ENCODE measurements at places on chromosomes 1 and 21.

DNA sequence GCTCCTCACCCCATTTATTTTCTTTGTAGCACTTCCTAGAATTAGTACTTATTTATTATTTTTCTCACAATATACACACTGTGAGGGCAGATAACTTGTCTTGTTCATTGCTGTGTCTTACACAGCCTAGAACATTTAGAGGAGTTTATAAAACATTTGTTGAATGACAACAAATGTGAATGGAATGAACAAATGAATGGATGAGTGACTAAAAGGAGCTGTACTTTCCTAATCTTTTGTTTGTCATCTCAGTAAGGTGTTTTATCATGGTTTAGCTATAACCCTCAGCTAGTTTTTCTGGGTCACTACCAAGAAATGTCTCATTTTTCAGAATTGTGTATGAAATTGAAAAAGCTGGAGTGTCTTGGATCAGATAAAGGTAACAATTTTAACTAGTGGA lies 239.3 kb upstream of the KCNK2 start:
- no peak for DNase-seq

GRCh38 chr1:107795441-107795840 lies 169.5 kb downstream of the VAV3 start:
- no peak for DNase-seq

- no peak for DNase-seq
Observed at GRCh38 chr1:234408757-234409156, 35.5 kb downstream of the COA6 start.

GRCh38 chr1:179925922-179926849 lies 28.4 kb upstream of the CEP350 start:
- peak; percentile 24 for DNase-seq

DNA sequence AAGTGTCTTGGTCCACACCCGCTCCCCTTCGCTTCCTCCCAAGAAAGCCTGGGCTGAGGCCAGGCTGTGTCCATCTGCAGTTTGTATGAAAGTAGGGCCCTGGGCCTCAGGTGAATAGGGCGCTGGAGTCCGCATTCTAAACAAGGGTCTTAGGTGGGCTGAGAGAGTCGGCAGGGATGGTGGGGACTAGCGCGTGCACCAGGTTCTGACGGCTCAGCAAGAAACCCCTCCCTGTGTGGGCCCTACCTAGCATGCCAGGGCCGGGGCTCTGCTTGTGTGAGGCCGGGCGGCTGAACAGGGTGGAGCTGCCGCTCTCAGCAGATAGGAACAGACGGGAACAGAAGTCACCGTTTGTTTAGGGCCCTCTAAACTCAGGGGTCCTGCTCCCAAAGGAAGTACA lies 1.7 kb downstream of the ACTRT2 start:
- DNase-seq: no peak

DNA sequence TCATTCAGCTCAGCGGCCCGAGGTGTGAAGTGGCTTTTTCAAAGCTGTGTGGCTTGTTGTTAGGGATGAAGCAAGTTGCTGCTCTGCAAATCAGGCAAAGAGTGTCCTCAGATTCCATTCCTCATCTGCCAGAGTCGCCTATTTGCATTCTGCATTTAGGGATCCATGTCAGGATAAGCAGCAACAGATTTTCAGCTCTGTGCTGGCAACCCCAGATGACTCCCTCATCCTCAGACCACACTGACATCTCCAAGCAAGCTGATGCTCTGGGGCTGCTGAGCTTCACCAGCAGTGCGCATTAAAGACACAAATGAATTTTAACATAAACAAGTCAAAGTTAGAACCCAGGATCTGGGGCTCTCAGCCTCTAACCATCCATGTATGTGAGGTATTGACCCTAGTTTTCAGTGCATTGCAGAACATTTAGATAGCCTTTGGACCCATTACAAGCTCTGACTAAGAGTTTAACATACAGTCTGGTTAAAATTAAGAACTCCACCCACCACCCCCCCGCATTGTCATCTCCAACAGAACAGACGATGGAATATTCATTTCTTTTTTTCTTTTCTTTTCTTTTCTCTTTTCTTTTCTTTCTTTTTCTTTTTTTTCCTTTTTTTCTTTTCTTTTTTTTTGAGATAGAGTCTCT lies 10.9 kb downstream of the CFAP107 start:
- no peak for DNase-seq

- peak; percentile 4 for DNase-seq
Observed at GRCh38 chr1:36576118-36576517, 93.4 kb upstream of the CSF3R start.

GRCh38 chr1:51297401-51298321 lies 32.7 kb downstream of the TTC39A start:
- no peak for DNase-seq

DNA sequence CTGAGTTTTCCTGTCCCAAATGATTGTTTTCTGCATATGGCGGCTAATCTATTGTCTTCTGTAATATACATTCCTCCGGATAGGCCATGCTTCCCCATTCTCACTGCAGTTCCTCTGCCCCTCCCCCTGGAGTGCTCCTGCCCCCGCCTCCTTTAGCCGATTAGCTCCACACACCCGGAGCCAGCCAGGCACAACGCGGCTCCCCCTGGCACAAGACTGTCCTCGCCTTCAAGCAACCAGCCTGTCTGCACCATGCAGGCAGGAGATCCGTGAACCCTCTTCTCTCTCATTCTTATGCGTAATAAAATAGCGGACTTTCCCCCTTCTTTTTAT lies 18.0 kb downstream of the SERTAD4 start:
- no peak for DNase-seq

GRCh38 chr1:237736372-237737029 lies 154.2 kb downstream of the ZP4 start:
- DNase-seq: no peak

DNA sequence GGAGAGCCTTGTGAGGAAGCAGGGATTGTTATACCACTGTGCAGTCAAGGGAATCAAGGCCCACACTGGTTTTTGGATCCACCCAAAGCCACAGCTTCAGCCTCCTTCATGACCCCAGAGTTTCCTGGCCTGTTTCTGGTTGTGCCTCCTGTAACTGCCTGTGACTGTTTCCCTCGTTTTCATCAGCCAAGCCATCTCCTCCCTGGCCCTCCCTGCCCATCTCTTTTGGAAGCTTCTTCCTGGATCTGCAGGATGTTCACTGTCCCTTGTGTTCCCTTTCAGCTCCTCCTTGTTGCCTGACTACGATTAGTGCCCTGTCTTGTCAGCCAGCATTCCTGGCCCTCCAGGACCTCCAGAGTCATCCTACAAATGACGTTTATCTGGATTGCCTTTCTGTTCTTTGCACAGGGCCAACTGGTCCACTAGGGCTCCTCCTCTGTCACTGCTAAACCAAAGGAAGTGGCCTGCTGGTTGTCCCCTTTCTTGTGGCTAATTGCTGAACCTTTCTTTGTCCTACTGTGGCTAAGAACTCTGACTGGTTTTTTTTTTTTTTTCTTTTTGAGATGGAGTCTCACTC lies 17.9 kb downstream of the SFT2D2 start:
- DNase-seq: no peak

GRCh38 chr1:204286831-204287421 lies 72.8 kb downstream of the PLEKHA6 start:
- DNase-seq: no peak

- no peak for DNase-seq
Observed at GRCh38 chr1:175572932-175573868, 170.2 kb downstream of the TNR start.

- no peak for DNase-seq
Observed at GRCh38 chr1:174642393-174642792, 194.6 kb downstream of the GPR52 start.

- DNase-seq: no peak
Observed at GRCh38 chr1:180501865-180502360, 464 bp downstream of the ACBD6 start.

DNA sequence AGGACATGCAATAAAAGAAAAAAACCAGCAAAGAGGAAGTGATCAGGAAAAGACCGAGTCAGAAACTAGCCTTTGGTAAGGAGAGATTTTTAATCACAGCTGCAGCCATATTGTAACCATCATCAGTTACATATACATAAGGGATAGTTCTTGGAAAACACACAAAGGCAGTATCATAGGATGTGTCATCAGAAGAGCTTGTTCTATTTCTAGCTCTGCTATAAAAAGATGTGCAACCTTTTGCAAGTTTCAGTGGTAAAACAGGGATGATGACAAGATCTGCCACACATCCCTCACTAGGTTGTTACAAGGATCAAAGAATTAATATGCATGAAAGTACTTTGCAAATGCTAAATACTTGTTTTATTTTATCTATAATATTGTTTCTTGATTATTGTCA lies 342.0 kb downstream of the VAV3 start:
- DNase-seq: no peak

- no peak for DNase-seq
Observed at GRCh38 chr1:111474106-111474505, 322 bp downstream of the C1orf162 start.

- no peak for DNase-seq
Observed at GRCh38 chr1:3011631-3012455, 9.4 kb upstream of the ACTRT2 start.

- DNase-seq: no peak
Observed at GRCh38 chr1:34066981-34067603, 97.9 kb downstream of the CSMD2 start.

- DNase-seq: no peak
Observed at GRCh38 chr1:95426772-95427171, 192.8 kb downstream of the RWDD3 start.

DNA sequence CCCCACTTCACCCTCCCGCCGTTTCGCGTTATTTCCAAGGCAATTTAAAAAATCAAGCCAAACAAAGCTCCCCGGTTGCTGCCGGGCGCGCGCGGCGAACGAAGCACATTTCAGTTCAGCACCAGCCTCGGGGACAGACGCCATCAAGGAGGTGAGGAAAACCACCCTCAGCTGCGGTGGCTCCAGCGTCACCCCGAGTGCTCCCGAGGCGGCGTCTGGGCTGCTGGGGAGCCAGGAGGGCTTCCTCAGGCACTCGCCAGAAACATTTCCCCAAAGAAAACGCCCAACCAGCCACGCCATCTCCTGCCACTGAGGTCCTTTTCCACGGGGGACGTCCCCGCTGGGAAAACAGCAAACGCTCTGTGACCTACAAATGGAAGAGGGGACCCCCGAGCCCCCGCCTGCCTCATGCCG lies 623 bp downstream of the GNG4 start:
- no peak for DNase-seq

- no peak for DNase-seq
Observed at GRCh38 chr1:183804916-183805841, at the start of gene RGL1. Gene RGL1, plus strand, starts transcription at chr1:183805120. Its CDS starts 178 bp downstream, at chr1:183805298.

DNA sequence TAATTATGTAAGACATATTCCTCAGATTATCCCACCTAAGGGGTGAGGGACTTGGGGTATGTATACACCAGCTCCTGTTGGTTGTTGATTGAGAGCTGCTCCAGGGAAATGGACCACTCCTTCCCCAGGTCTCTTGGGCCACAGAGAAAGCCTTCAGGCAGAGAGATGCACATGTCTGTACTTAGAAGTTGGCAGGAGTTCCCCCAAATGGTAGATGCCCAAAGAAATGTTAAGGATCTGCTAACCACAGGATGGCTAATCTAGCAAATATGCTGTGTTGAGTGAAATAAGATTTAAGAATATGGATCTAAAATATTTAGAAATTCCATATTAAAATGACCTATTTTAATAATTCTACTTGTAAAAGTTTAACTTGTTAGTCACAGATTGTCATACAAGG lies 100.8 kb upstream of the DNAH14 start:
- DNase-seq: no peak

DNA sequence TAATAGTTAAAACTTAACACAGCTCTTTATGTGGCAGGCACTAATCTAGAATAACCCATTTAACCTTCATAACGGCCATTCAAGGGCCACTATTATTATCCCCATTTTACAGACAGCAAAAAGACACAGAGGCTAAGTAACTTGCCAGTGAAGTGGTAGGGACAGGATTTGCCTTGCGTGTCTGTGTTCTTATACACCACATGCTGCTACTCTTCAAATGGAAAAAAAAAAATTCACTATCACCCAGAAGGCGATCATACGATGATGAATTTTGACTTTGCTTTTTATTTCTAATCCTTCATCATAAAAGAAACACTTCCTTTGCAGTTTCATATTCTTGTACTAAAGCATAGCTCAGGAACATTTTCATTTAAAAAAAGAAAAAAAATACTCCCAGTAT lies 65.5 kb downstream of the RERE start:
- no peak for DNase-seq

GRCh38 chr1:226688056-226688748 lies 50.9 kb downstream of the ITPKB start:
- no peak for DNase-seq

GRCh38 chr21:31910074-31910470 lies 37.3 kb downstream of the HUNK start:
- no peak for DNase-seq

- no peak for DNase-seq
Observed at GRCh38 chr1:70220517-70221237, 503 bp upstream of the SRSF11 start.

GRCh38 chr1:163897412-163898155 lies 575.8 kb downstream of the NUF2 start:
- DNase-seq: peak; percentile 67

DNA sequence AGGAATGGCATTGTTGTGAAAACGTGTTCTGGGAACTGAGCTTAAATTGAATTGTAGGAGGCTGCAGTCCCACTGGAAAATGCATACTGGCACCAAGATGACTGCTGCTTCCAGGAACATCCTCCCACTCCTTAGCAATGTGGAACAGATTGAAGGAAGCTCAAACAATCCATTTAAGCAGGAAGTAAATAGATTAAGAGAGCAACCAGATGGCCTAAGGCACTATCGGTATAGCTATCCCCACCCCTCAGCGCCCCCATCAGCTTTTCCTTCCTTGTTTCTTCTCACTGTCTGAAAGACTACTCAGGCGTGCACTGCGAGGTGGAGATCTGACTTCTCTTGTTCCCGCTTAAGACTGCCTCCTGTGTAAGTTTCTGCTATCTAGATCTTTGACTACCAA lies 4.0 kb upstream of the IFI16 start:
- DNase-seq: no peak

GRCh38 chr1:98674075-98674781 lies 12.7 kb downstream of the SNX7 start:
- no peak for DNase-seq

DNA sequence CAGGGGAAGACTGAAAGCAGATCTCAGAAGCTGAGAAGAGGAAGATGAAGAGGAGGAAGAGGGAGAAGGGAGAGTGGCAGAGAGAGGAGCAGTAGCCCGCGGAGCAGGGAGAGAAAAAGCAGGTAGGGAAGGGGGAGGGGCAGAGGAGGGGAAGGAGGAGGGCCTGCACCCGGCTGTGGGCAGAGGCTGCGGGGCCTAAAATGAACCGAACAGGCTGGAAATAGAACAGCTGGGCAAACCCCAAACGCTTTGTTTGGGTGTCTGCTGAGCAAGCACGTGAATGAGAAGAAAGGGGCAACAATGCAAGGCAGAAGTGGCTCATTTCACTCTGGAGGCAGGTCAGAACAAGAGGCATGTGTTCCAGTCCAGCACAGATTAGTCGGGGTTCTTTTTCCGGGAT lies 33.5 kb downstream of the KCNC4 start:
- no peak for DNase-seq

DNA sequence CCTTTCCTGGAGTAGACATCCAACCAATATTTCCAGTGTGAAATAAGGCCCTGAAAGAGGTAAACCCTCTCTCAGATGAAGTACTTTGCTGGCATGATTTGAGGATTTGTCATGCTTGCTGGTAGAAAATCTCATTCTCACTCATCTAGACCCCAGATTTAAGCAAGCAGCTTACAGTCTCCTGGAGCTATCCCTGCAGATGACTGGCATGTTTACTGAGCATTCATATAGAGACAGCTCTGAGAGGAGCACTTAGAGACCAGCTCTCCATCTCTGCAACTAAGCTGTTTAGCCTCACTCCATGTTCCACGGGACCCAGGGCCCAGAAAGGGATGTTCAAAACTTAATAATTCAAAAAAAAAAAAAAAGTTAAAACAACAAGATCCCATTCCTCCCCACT lies 34.2 kb downstream of the GPR161 start:
- DNase-seq: no peak

GRCh38 chr1:154867064-154867825 lies 2.8 kb downstream of the KCNN3 start:
- DNase-seq: peak; percentile 37

All from non-pigmented ciliary epithelial cell (primary cell).